Type B pancreatic cell (in vitro differentiated cells): ENCODE measurements at places on chromosomes 11 and 22. TPM values are rescaled to one million over a fixed set of nuclear protein-coding genes. Genes with fewer than 3 reads are reported as not detected.

DNA sequence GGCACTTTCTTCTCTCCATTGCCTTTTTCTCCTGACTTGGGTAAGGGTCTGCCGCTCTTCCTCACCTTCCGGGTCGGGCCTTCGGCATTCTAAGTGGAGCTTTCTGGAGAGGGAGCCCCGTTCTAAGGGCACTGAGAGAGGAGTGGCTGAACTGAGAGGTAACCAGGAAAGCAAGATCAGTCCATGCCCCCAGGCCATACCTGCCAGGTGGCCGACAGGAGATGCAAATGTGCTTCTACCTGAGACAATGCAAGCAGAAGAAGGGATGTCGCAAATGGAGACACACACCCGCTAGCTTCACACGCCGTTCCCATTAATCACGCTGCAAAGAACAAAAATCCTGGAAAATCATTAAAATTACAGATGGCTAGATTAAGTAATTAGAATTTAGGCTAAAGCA is 156.4 kb upstream of the TBCEL start:
- no peak for DNase-seq
- no peaks in the 10 kb centered on the region for H3K4me1 ChIP-seq
- H3K27me3 ChIP-seq, result peaks cover 64% of the 10 kb centered on the region
- H3K4me3 ChIP-seq, result no peak overlapping the region

- no peaks in the 10 kb centered on the region for H3K4me1 ChIP-seq
- no peak overlapping the region for H3K27ac ChIP-seq
- H3K36me3 ChIP-seq, result peaks cover 26% of the 10 kb centered on the region
- H3K27me3 ChIP-seq, result no peaks in the 10 kb centered on the region
These were observed 51.4 kb upstream of the ACAT1 start for GRCh38 chr11:108069947-108070346.

GRCh38 chr11:46529095-46529905 is 64.5 kb downstream of the AMBRA1 start:
- H3K27me3 ChIP-seq, result no peaks in the 10 kb centered on the region
- H3K4me1 ChIP-seq, result peaks cover 17% of the 10 kb centered on the region
- peak; percentile 74 for DNase-seq
- H3K36me3 ChIP-seq, result no peaks in the 10 kb centered on the region
- no peak overlapping the region for H3K4me3 ChIP-seq

DNA sequence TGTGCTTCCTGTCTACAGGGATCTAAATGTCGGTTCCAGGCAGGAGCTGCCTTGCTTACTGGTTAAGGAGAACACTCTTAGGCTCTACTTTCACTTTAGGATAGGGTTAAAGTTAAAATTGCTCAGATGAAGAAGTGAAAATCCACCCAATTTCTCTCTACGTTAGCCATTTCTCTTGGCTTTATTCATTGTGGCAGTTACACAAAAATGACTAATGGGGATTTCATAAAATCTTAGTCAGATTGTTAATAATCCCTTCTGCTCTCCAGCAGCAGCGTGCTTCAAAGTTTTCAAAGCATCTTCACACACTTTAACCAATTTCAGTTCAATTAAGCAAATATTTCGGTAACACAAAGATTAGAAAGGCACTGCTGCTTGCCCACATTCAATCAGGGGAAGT is 58.4 kb upstream of the RCN1 start:
- H3K27me3 ChIP-seq, result peaks cover 9% of the 10 kb centered on the region
- no peak overlapping the region for H3K4me3 ChIP-seq
- no peaks in the 10 kb centered on the region for H3K4me1 ChIP-seq
- no peaks in the 10 kb centered on the region for H3K36me3 ChIP-seq
- H3K27ac ChIP-seq, result no peak overlapping the region

TEX12 gene
- total RNA-seq, result not detected in 2 replicates

GRCh38 chr22:32628628-32629572 is 154.3 kb downstream of the FBXO7 start:
- H3K4me1 ChIP-seq, result peaks cover 26% of the 10 kb centered on the region
- H3K27ac ChIP-seq, result peak overlapping the region; percentile 34

GRCh38 chr22:19621373-19622060 is 92.8 kb upstream of the SEPTIN5 start:
- H3K4me1 ChIP-seq, result peaks cover 28% of the 10 kb centered on the region
- DNase-seq, result no peak
- peak overlapping the region; percentile 21 for H3K27ac ChIP-seq
- no peak overlapping the region for H3K4me3 ChIP-seq

KCNJ11 gene
- total RNA-seq, result 18.6 and 25.4 TPM in 2 replicates
